ENCODE measurements at places on chromosomes 12 and 14.

GRCh38 chr12:22860926-22861325, 236.0 kb downstream of the ETNK1 start:
- DNase-seq, result no peak

- no peak for DNase-seq
Observed at GRCh38 chr14:72902801-72903530, 9.1 kb upstream of the DPF3 start.

GRCh38 chr12:645563-646071, 17.6 kb downstream of the NINJ2 start:
- DNase-seq, result no peak

DNA sequence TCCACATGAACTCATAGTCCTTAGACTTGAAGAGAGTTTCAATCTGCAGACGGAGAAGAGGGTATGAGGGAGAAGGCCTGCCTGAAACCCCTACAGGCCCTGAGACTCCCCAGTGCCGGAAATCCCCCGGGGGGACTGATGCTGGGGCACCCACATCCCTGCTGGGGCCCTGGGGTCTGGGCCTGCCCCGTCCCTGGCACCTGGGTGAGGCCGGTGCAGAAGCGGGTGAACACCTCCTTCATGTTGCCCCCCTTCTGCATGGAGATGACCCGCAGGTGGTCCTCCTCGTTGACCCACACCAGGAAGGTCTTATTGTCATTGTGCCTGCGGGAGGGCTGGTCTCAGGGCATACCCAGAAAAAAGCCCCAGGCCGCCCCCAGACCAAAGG, 2.4 kb downstream of the CKB start:
- no peak for DNase-seq

GRCh38 chr14:93707475-93707874, 80.8 kb downstream of the PRIMA1 start:
- no peak for DNase-seq

GRCh38 chr12:132546647-132547046, 56.7 kb downstream of the FBRSL1 start:
- DNase-seq, result no peak

DNA sequence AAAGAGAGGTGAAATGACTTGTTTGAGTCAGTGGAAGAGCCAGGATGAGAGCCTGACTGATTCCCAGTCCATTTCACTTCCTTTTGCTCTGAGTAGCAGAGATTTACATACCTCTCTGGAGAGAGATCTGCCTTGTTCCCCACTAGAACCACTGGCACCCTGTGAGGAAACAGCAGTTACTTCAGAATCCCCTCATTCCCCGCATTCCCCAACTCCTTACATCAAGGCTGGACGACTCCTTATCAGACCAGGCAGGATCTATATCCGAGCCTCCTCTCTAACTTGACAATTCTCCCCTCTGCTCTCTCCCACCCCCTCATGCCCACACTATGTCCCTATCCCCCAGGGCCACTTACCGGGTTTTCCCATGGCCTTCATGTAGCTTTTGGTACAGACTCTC, 3.7 kb downstream of the RHEBL1 start:
- DNase-seq, result no peak

DNA sequence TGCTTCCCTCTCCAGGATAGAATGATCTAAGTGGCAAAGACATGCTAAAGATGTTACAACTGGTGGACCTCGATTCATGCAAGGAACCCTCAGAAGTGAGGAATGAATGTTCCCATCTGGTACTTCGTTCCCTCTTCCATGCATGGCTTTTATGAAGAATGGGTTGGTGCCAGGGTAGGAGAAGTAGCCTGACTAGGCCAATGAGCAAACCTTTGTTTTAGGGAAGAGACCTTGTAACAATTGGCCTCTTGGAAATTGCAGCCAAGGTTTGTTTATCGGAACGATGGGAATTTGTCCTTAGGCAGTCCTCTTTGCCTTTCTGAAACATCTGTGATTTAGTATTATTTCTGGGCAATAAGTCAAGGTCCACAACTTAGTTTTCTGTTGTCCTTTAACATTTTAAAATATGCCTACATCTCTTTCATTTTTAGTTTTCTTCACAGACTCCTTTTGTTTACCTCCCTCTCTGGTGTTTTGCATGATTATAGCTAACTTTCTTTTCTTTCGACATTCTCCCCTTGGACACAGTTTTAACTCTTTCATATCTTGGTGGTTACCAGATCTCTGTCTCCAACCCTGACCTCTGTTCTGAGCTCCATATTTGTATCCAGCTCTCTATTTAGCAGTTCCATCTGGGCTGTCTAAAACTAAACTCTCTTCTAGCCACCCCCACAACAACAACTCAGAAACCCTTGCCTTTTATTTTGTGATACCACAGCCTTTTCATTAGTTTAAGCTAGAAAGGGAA, 70.0 kb downstream of the DIP2B start:
- DNase-seq, result peak; percentile 65

DNA sequence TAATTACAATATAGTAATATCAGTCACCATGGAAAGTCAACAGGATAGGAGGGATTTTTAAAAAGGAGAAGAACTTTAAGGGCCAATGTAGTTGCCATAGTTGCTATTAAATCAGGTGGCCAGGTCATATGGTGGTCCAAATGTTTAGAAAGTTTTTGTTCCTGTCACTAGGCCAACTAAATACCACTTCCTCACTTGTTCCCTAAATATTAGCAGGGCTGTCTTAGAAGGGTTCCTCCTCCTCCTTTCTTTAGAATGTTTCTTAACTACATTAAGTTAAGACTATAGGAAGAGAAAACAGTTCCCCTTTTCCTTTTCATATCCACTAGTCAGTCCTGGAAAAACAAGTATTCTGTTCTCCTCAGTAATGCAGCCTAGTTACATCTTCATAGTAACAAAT, 50.3 kb downstream of the MON2 start:
- DNase-seq, result no peak

DNA sequence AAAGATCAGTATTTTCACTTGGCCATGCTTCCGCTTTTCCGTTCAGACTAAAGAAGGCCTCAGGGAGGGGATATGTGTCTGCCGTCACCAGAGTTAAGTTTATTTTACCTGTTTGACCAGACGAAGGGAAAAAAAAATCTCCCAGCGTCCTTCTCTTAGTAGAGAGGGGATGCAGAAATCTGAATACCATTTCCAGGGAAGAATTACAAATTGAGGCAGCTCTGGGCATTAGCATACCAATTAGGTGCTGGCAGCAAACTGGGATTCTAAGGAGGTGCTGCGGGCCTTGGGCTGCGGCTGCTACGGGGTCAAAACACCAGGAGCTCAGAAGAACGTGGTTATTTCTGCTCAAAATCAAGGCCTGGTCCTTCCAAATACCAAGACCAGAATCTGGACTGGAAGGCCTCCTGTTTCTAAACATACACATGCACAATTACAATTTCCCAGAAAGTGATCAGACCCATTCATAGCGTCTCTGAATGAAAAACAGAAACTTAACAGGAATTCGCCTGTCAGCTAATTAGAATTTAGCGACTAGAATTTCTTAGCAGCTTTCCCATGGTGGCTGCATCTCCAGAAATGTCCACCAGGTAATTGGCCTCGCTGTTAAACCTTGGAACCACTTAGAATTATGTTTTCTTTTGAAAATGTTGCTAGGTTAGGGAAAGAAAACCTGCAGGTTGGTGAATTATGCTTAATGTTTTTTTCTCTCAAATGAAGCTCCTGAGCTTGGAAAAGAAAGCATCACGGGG, 617.0 kb downstream of the VRK1 start:
- no peak for DNase-seq

DNA sequence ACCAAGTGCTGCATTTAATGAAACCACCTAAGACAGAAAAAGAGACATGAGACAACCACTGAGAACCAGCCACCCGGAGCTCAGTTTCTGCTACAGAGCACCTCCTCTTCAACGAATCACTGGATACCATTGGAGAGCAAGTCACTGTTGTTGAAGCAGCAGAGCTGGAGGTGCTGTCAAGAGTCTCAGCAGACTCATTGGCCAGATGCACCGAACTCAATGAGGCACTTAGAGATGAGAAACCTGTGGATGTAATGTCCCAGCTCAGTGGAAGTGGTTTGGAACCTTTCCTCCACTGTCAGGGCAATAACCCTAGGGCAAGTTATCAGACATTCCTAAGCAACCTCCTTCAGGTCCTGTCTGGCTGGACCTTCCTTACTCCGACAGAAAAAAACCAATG, 13.1 kb downstream of the NPC2 start:
- DNase-seq, result no peak

- no peak for DNase-seq
Observed at GRCh38 chr14:99252443-99252939, 19.5 kb downstream of the BCL11B start.

GRCh38 chr14:37406095-37406494, 189.0 kb downstream of the FOXA1 start:
- DNase-seq, result no peak

GRCh38 chr14:86543521-86543920, 1013.6 kb downstream of the FLRT2 start:
- DNase-seq, result no peak

DNA sequence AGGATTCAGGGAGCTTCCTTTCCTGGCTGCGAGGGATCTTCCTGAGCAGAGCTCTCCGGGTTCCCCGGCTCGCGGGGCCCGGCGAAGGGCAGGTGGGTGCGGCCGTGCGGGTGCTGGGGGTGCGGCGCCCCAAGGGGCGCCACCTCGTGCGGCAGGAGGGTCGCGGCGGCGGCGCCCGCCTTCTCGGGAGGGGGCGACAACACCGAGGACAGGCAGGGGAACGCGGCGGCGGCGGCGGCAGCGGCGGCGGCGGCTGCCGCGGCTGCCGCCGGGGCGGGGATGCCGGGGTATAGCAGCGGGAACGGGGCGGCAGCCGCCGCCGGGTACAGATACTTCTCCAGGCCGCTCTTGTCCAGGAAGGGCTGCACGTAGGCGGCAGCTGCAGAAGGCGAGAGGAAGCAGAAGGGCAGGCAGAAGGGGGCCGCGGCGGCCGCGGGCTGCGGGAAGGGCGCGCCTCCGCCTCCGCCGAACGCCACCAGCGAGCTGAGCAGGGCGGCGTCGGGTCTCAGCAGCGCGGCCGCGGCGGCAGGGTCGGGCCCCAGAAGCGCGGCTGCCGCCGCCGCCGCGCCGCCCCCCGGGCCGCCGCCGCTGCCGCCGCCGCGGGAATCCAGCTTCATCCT, 2.7 kb downstream of the BHLHE41 start:
- DNase-seq, result no peak
